CD4-positive, alpha-beta T cell treated with Interleukin-12 subunit alpha and Interleukin-12 subunit beta, for 1 hour (primary cell): ENCODE measurements at places on chromosomes 16 and 17.

- no peak for DNase-seq
Measured at GRCh38 chr17:64786337-64786736, 124.2 kb upstream of the SMURF2 start.

DNA sequence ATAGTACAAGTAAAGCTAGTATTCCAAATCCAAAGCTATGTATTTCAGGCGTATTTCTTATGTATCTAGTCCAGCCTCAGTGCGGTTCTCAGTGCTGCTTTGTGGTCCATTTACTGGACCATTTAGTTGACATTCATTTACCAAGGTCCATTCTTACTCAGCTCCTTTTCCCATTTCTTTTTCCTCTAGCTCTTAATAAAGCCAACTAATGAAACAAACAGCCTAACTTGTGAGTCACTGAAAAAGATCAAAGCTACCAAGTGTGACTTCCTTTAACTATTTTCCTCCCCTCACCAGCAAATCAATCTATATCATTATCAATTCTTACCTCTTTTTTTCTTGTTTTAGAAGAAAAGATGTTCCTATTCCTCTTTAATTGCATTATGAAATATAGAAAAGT, 64.0 kb downstream of the CYB561 start:
- no peak for DNase-seq

DNA sequence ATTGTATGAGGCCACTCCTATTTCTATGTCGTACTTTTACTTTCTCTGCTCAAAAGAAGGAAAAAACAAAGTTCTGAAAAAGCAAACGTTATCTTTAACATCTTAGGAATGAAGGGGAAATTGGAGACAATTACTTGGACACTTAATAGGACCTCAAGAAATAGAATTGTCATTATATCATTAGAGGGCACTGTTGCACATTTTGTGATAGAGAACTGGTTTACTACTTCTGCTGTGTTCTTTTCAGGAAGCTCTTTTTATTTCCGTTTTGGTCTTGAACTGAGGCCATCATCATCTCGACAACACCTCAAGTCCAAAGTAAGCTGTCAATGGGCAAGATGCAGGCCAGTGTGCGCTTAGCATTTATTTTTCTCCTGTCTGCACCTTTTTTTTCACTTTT, 14.6 kb downstream of the COG4 start:
- DNase-seq, result peak; percentile 49

GRCh38 chr16:50591800-50592771, 43.9 kb downstream of the NKD1 start:
- DNase-seq, result no peak

GRCh38 chr17:18987230-18987610, 17.3 kb downstream of the FAM83G start:
- no peak for DNase-seq

DNA sequence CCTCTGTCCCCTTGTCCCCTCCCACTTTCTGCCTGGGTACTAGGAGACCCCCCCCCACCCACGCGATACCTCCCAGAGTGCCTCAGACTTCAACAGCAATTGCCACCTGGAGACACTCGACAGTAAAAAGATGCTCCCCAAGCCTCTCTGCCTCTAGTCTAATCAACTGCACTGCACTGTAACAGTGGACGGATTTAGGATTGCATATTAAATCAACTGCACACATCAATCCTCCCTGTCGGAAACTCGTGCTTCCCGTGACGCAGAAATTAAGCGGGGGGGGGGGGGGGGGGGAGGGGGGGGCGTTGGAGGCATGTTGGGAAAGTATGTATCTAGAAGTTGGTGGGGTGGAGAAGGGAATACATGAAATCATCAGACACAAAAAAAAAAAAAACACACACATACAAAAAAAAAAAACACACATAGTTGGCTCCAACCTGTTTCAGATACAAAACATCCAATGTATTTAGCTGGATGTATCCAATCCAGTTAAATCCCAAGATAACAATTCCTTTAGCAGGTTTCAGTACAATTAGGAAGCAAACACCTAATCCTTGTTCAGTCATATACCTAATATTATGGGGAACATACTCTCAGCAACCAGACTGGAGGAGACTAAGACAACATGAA, 29.7 kb downstream of the FAM222B start:
- peak; percentile 62 for DNase-seq

DNA sequence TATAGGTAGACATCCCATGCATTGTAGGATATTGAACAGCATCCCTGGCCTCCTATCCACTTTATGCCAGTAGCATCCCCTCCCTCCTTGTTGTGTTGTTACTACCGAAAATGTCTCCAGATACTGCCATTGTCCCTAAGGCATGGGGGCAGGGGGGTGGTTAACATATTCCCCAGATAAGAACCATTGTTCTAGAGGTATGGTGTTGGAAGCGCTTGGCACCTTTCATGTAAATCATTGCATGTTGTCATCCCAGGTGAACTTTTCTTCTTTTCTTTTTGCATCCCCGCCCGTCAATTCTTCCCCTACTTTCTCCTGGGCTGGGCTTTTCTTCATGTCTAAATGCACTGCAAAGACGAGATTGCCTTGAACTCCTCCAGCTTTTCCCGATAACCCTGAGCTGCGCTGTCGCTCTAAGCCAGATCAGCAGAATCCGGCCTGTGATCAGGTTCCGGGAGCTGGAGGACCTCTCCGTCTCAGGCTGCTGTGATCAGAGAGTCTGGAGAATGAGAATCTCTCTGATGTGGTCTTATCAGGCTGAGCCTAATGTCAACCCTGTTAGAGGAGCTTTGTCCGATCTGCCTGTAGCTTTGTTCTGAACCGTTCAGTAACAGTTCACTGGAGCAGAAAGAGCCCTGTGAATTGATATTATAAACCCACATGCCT, 76.2 kb downstream of the RBFOX1 start:
- no peak for DNase-seq

- DNase-seq, result no peak
Measured at GRCh38 chr17:76405967-76406647, 21.7 kb downstream of the SPHK1 start.

GRCh38 chr16:21523411-21524067, 75.8 kb upstream of the METTL9 start:
- no peak for DNase-seq

- DNase-seq, result no peak
Measured at GRCh38 chr17:70091696-70092095, 16.7 kb downstream of the KCNJ16 start.

- DNase-seq, result no peak
Measured at GRCh38 chr16:78686601-78687000, 587.1 kb downstream of the WWOX start.

- no peak for DNase-seq
Measured at GRCh38 chr16:57115168-57115513, 22.8 kb downstream of the CPNE2 start.

DNA sequence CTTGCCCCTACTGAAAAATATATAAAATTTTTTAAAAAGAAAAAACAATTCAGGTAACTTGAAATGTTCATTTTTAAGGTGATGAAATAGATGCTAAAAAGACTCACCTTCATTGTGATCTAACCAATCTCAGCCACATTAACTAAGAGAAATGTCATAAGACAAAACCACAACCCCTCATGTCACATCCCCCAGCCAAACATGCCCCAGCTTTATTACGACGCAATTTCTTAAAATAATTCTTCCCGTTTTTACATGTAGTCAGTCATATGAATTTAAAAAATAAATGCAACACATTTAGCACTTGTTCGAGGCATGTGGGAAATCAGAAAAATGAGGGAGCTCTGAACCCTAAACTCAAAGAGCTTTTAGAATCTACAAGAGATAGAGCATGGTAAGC, 9.5 kb downstream of the AMFR start:
- DNase-seq, result no peak

DNA sequence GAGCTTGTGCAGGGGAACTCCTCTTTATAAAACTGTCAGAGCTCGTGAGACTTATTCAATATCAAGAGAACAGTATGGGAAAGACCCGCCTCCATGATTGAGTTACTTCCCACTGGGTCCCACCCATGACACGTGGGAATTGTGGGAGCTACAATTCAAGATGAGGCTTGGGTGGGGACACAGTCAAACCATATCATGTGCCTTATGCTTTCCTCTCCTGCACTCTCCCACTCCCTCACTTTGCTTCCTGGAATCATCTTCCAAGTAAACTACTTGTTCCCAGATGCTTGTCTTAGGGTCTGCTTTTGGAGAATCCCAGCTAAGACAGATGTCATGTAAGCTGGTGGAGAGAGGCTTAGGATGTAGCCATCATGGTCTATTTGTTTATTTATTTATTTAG, 271.2 kb downstream of the HAPSTR1 start:
- DNase-seq, result no peak

DNA sequence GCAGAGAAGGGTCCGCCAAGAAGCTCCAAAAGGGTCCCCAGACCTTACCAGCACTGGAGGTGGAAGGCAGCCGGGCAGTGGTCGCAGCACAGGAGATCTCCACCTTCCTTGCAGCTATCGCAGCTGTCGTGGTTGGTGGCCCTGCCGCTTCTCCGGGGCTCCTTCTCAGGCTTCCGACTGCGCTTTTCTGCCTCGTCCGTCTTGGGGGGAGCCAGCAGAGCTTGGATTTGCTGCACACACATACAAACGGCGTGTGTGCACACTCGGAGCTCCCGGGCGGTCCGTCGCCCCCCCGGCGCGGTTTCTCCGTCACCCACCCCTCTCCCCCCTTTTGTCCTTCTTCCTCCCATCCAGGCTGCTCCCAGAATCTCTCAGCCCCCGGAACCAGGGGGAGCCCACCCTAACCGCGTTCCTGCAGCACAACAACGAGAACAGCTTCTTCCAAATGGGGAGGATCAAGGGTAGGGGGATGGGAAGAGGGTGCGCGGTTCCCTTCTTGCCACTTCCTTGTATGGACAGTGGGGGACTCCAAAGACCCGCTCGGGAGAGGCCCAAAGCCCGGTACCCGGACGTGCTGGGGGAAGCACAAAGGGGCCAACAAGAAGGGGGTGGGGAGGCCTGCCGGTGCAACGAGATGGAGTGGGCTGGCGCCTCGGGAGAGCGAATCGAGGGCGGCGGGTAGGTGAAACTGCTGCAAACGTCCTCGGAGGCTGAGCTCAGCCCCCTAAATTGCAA, 1.1 kb downstream of the PHF12 start:
- DNase-seq, result peak; percentile 65
